ENCODE measurements at places on chromosomes 12 and 14. TPM values are rescaled to one million over a fixed set of nuclear protein-coding genes. Genes with fewer than 3 reads are reported as not detected.
A peak's percentile ranks its signal among the peaks of the same experiment; 100 is the strongest.

GRCh38 chr14:89409961-89410360 is 7.1 kb downstream of the FOXN3 start:
- DNase-seq = no peak

ERG28 gene
- 12.5 TPM for total RNA-seq

DNA sequence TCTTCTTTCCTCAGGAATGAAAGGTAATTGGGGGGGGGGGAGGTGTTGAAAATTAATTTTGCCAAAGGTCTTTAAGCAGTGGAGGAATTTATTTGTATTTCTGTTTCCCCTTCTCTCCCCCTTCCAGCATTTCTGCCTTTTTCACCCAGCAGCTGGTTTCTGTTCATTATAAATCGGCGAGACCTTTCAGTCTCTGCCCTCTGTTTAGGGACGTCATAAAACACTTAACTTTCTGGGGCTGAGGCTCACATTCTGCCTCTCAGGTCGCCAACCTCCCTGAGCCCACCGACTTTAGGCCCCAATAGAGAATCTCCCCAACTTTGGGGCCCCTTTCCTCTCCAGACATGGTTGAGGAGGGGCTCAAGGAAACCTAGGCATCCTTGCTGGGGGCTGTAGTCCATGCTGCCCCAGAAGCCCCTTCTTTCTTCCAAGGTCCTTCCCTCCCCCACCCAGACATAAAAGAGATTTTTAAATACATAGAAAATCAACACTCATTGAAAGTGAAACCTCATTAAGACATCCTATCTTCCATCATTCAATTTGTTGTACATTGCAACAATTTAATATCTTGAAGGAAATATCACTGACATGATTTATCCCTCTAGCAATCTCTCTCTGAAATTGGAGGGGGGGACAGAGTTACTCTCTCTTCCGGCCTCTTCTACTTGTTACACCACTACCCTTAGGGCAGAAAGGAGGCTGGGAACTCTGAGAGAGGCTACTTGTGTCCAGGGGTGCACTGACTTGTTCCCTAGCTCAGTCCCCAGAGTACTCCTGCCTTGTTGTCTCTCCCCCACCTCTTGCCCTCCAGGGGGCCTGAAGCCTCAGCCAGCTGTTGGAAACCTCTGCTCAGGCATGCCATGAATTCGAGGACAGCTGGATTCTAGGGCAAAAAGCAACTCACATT is 2.5 kb upstream of the HOXC6 start:
- no peak for DNase-seq

GRCh38 chr12:104578453-104578852 is 121.7 kb downstream of the CHST11 start:
- DNase-seq = peak; percentile 65

CCDC196 gene
- not detected for total RNA-seq

GRCh38 chr14:69553252-69553651 is 21.4 kb downstream of the CCDC177 start:
- no peak for DNase-seq

SOAT2 gene
- 0.07 TPM for total RNA-seq

- peak; percentile 41 for DNase-seq
Measured at GRCh38 chr12:29224572-29224971, 75.5 kb downstream of the FAR2 start.

MYF6 gene
- not detected for total RNA-seq

DNA sequence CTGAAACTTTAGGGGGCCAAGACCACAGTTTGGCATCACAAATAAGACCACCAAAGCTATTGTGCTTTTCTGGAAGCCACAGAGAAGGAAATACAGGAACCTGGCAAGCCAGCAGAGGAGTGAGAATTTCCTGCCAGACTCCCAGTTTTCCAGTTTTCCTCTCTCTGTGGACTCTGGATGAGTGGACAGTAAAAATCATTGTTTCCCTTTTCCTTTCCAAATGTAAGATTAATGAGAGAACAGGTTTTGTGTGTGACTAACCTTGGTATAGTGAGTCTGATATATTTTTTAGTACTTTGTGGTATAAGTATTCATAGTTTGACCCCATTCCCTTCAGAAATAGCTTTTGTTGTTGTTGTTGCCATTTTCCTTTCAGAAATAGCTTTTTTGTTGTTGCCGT is 2.6 kb upstream of the TAC3 start:
- DNase-seq = no peak

P2RX2 gene
- total RNA-seq = not detected

Data from PC-3 (cell line).